H4 (cell line): ENCODE measurements at places on chromosomes 3 and 15.
A peak's percentile ranks its signal among the peaks of the same experiment; 100 is the strongest.

DNA sequence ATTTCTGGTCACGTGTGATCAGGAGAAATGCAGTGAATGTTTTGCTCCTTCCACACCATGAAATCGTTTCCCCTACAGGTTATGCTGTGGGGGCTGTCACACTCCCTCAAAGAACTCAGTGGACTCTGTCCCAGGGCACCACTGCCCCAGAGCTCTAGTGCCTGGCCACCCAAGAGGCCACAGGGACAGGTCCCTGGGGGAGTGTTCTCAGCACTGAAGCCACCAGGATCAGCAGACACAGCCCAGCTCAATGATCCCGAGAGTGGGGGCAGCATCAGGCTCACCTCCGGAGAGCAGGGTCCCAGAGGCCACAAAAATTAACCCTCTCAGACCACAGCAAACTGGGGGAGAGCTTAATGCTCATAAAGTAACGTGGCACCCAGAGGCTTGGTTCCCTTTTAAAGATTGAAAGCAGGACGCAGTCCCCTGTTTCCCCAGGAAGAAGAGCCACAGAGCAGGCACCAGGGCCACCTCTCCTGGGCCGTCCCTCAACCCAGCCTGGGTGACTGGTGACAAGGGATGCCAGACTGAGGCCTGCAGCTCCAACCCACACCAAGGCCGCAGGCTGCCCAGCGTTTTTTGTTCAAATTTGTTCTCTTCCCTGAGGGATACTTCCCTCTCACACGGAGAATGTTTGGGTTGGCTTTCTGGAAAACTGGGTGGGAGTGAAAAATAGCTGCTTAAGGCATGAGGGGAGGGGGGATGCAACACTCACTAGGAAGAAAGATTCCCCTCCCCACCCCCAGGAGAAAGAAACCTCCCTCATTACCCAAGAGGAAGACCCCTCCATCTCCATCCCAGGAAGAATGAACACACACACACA, 123.3 kb upstream of the IGF1R start:
- no peak for DNase-seq

GRCh38 chr15:70016511-70016994, 81.2 kb downstream of the TLE3 start:
- no peak for DNase-seq

DNA sequence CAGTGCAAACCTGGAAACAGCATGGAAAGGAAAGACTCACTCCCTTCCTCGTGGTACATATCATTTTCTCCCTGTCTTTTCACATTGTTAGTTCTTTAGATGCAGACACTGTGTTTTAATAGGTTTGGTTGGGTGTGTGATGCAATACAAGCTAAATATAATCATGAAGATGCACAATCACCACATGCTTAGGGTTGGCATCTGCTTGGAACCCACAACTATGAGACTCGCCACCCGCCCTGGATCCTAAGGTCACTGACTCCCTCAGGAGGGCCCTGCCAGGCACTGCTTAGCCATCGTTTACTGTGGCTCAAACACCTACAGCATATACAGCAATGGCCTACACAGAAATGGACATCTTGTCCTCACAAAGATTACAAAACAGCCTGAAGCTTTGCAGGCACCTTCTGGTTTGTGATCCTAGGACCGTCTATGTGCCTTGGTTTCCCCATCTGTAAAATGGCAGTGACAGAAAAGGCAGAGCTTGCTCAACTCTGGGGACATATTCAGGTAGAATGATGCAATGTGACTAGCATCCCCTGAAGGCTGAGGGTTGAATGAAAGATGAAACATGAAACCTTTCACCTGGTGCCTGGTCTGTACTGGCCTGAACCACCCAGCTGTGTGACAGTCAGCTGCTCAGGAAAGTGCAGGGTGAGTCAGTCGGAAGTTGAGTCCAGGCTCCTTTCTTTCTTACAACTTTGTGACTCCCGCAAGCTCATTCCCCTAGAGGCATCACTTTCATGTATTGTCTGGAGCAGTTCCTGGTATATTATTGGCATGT, 123.6 kb upstream of the PFN2 start:
- peak; percentile 69 for DNase-seq

DNA sequence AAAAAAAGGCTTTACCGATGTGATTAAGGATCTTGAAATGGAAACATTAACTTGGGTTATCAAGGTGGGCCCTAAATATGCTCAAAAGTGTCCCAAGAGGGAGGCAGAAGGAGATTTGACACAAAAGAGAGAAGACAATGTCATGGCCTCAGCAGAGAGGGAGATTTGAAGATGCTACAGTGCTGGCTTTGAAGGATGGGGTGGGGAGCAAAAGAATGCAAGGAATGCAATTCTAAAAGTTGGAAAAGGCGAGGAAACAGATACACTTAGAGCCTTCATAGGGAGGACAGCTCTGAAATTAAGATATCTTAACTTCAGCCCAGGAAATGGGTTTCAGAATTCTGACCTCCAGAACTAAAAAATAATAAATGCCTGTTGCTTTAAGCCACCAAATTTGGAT, 314.5 kb upstream of the CCDC54 start:
- DNase-seq: no peak

- no peak for DNase-seq
These were observed 317.0 kb downstream of the OCA2 start for GRCh38 chr15:27782125-27782524.

DNA sequence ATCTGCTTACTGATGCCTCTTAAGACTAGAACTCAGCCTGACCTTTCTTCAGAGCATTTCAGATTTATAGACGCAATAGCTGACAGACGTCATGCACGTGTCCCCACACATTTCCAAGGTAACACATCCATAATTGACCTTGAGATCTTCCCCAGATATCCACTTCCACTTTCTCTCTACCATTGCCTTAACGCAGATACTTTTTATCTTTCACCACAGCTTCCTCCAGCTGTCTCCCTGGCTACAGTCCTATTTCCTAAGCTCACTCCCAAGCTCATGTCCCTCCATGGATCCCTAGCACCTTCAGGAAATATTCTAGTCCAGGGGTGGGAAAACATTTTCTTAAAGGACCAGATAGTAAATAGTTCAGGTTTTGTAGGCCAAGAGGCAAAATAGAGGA, 173.0 kb upstream of the MITF start:
- DNase-seq: no peak

DNA sequence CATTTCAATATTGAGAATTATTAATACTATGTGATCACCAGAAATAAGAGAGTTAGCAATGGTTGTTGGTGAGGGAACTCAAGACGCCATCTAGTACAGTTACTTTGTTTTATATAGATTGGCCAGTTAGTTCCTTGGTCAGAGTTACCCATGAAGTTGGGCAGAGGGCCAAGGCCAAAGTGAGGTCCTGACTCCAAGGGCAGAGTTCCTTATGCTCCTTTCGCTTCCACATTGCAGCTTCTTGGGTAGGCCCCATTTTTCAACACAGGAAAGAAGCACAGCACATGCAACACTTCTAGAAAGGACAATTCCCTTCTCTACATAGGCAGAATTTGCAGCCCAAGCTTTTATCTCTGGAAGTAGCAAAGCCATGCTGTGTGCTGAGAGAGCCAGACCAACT, 178.6 kb downstream of the KCNAB1 start:
- no peak for DNase-seq

DNA sequence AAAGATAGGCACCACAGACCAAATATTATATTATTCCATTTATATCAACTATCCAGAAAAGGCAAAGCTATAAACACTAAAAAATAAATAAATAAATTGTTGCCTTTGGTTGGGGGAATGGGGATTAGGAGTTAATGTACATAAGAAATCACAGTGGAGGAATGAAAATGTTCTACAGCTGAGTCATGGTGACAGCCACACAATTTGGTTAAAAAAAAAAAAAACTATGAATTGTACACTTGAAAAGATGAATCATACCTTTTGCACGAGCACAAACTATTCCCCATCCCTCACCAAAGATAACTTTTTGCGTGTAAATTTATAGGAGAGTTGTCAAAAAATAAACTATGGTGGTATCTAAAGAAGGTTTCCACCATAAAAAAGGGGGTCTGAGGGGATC, 103.2 kb downstream of the TBC1D5 start:
- DNase-seq: peak; percentile 49

GRCh38 chr15:49718234-49718633, 97.4 kb downstream of the DTWD1 start:
- DNase-seq: no peak
